BJ (cell line): ENCODE measurements at places on chromosomes 3 and 15.

DNA sequence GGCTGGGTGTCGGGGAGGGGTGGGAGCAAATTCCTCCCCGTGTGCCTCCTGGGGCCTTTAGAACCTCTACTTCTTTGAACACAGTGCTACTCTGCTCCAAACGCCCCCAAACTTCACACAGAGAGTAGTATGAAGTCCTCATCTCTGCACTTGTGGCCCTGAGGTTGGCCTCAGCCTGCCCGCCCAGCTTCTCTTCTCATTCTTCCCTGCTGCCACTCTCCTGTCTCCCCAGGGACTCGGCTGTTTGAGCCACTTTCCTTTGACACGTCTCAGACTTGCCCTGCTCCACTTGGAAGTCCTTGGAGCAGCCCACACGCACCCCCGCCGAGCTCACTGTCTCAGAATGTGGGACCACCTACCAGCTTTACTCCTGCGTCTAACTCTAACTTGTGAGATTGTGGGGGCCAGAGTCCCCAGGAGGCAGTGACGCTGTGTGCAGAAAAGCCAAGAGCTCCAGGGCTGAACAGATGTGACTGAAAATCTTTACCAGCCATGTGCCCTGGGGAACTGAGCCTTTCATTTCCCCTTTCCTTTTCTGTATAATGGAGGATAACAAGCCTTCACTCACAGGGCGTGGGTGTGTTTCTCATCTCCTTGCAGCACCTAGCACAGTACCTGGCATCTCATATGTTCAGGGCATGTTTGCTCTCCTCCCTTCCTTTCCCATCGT lies 233.6 kb upstream of the CTDSPL start:
- DNase-seq = no peak

DNA sequence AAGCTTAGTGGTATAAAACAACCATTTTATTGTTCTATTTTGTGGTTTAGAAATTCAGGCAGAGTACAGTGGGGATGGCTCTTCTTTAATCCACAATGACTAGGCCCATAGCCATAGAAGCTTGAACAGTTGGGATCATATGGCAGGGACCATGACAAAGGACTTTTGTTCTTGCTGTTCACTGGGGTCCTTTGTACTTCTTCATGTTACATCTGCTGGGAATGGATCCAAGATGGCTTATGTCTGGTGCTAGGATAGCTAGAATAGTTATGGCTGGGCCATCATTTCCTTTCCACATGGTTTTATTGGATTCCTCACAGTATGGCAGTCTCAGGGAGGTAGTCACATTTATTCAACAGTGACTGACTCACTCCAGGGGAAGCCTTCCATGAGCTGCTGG lies 427.9 kb upstream of the AGTR1 start:
- DNase-seq = no peak

GRCh38 chr3:59339818-59340217 lies 290.0 kb upstream of the CFAP20DC start:
- no peak for DNase-seq

- no peak for DNase-seq
These were observed 58.8 kb downstream of the CFAP20DC start for GRCh38 chr3:58991026-58991425.

DNA sequence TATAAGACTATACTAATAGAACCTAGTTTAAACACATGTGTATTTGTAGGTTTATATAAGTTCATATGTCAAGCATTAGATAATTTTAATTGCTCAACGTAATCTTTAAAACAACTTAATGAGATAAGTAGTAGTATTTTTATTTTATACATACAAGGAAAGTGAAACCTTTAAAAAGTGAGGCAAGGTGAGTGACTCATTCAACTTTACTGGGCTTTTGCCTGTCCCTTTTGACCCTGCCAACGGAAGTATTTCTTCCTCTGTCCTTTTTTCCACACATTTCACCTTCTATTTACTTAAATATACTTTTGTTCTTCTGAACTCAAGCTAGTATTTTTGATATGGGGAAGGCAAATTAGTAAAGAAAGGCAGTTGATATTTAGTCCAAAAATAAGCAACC lies 78.5 kb downstream of the KBTBD8 start:
- DNase-seq = no peak

GRCh38 chr3:42007785-42008184 lies 45.9 kb upstream of the ULK4 start:
- no peak for DNase-seq

DNA sequence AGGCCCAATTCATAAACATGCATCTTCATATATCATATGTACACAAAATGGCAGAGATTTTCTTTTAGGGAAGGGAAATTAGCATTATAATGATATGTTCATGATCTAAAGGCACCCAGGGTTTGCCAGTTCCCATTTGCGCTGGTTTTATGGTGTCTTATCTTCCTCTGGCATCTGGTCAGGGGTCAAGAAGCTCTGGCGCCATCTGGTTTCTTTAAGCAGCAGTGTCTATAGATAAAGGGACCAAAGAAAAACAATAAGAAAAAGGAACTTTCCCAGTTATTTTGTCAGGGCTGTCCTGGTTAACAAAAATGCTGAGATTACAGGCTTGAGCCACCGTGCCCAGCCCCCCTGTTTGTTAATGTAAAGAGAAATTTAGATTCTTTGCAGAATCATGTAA lies 3.3 kb upstream of the DCP1A start:
- no peak for DNase-seq

- DNase-seq = peak; percentile 92
These were observed 84.8 kb downstream of the PPCDC start for GRCh38 chr15:75107908-75108838.

DNA sequence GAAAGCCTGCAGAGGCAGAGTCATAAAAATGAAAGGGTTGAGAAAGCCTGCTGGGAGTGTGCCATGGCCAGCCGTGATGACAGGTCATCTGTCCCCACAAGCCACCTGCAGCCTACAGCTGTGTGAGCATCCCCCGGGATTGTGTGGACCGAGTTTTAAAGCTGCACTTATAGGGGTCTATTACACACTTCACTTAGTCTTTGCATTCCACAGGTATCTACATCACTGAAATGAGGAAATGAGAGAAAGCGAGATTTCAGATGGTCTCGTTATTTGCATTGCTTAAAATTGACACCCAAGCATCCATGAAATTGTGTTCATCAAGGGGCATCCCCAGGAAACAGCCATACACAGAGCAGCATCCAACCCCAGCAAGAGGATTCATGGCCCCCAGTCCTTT lies 137.6 kb upstream of the TRIM42 start:
- DNase-seq = no peak

DNA sequence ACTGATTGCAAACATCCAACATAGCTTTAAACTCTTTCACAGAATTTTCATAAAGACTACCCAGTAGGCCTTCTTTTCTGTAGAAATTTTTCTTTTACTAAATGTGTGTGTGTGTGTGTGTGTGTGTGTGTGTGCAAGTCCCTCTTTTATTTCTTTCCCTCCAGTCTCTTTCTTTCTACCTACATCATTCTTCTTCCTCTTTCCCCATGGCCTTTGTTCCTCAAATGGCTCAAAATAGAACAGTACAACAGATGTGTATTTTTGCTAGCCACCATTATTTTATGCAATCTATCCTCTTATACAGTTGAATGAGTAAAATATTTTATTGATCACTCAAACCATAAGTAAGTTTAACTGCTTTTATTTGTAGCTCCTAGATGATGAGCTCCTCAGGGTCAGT lies 76.4 kb downstream of the USF3 start:
- DNase-seq = no peak

DNA sequence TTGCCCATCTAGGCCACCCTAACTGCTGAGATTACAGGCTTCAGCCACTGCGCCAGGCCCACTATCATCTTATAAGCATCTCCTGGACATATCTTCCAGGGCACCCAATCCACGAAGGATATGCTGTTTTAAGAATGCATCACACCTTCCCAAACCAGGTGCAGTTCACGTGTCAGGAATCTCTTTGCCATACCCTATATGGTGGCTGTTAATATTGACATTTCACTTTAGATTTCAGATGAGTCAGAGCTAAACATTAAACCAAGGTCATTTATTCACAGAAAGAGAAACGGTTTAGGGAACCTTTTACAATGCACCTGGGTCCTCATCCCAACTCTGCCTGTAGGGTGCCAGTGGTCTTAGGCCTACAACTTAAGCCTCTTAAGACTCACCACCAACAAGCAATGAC lies 85.7 kb downstream of the TBL1XR1 start:
- DNase-seq = no peak

DNA sequence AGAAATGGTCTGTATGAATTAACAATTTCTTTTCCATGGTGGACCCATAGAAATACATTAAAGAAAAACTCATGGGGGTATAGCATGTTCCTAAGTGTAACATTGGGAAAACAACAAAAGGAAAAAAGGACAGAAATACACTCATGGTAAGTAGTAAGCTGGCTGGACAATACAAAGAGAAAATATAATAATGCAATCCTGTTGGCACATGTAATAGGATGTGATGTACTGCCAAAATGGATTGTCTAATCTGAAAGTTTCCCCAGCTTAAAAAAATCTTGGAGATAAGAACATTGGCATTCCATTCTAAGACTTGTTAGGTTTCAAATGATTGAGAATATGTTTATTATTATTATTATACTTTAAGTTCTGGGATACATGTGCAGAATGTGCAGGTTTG lies 128.1 kb downstream of the MBNL1 start:
- DNase-seq = no peak

- peak; percentile 96 for DNase-seq
These were observed 115.9 kb downstream of the DCLK3 start for GRCh38 chr3:36648241-36649034.

DNA sequence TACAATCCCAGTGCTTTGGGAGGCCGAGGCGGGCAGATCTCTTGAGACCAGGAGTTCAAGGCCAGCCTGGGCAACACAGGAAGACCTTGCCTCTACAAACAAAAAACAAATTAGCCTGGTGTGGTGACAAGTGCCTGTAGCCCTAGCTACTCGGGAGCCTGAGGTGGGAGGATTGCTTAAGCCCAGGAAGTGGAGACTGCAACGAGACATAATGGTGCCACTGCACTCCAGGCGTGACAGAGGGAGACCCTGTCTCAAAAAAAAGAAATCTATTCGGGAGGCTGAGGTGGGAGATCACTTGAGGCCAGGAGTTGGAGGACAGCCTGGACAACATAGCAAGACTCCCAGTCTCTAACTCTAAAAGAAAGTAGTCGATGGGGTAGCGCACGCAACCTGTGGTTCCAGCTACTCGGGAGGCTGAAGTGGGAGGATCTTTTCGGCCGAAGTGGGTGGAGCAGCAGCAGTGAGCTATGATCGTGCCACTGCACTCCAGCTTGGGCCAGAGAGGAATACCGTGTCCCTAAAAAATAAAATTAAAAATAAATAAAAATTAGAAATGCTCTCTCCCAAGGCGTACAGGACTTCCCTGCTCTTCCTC lies 775 bp downstream of the C3orf33 start:
- no peak for DNase-seq

GRCh38 chr15:27260523-27260922 lies 289.5 kb downstream of the GABRG3 start:
- DNase-seq = no peak

GRCh38 chr3:14508966-14509795 lies 31.0 kb downstream of the GRIP2 start:
- no peak for DNase-seq

GRCh38 chr15:43317566-43318184 lies 12.7 kb downstream of the LCMT2 start:
- DNase-seq = no peak

- DNase-seq = no peak
These were observed 1.7 kb downstream of the CFAP44 start for GRCh38 chr3:113439606-113440005.

GRCh38 chr3:22937536-22937935 lies 265.6 kb upstream of the UBE2E2 start:
- DNase-seq = no peak

DNA sequence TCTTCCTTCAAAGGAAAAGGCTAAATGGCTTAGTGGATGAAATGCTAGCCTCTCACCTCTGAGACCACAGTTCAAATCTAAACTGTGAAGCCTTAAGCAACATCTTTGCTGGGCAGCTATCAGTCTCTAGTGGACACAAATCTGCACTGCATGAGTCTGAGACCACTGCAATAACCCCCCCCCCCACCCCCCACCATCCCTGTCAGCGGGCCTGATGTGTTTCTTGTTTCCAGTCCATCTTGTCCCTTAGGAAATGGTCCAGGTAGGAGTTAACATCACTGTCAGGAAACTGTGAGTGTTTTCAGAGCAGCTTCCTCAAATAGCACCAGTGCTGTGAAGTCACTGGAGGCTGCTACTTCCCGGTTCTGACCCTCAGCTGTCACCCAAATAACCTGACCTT lies 140.6 kb upstream of the TMCO5A start:
- DNase-seq = no peak

DNA sequence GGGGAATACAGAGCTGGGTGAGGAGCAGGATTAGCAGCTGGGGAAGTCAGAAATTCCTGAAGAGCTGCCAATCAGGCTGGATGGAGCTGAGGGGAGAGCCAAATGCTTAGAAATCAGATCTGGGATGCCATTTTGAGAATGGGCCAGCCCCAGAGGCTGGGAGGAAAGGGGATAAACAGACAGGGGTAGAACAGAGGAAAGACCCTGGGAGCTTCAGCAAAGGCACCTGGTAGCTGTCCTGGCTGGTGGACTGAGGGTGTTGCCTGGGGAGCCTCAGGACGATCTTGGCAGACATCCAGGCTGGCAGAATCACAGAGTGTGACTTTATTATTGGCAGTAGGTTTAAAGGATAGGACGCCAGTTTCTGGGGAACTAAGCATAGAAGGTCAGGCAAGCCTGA lies 97.8 kb downstream of the SQOR start:
- no peak for DNase-seq

- DNase-seq = no peak
These were observed 21.7 kb upstream of the PLXND1 start for GRCh38 chr3:129628169-129628522.

DNA sequence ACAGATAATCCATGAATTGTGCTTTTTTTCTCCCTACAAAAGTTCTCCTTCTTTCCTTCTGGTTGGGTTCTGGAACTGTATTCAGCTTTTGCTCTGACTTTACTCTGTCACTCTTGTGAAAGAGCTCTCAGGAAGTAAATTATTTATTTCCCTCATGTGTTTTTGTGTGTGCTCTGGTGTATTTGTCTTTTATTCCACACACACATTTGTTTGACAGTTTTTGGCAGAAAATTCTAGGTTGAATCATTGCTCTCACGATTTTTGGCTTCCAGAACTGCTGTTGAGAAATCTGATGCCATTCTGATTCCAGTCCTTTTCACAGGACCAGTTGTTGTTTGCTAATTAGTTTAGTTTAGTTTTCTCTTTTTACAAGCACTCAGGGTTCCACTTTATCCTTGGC lies 172.8 kb downstream of the PLCH1 start:
- peak; percentile 35 for DNase-seq
